ENCODE measurements at places on chromosomes 6 and 20.

GRCh38 chr6:151254451-151255081 is 14.8 kb downstream of the AKAP12 start:
- no peak for DNase-seq

- DNase-seq, result peak; percentile 94
These were observed at the start of gene DDRGK1 for GRCh38 chr20:3204124-3204794. DDRGK1 (minus strand) TSS chr20:3204682; CDS start chr20:3204627, 55 bp downstream.

DNA sequence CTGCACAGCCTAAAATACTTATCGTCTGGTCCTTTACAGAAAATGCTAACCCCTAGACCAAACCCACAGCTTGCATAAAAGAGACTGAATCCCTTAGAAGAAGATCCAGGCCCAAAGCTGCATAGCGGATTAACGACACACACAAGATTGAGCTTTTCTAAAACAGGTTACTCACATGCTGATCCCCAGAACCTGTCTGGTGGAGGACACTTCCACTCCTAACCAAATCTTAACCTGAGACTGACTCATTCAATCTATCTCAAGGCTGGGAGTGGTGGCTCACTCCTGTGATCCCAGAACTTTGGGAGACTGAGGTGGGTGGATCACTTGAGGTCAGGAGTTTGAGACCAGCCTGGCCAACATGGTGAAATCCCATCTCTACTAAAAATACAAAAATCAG is 2.8 kb upstream of the SLPI start:
- no peak for DNase-seq

DNA sequence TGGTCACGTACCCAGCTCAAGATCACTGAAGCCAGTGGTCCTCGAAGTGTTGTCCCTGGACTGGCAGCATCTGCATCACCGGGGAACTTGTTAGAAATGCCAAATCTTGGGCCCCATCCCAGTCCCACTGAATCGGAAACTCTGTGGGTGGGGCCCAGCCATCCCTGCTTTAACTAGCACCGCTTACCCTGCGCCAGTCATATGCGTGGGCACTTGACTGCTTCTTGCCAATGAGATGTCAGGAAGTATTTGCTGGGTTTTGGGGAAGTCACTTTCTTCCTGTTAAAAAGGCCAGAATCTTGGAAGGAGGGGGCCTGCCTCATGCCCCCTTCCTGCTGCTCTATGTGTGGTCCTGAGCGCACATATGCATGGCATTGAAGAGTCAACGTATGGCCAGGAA is 11.7 kb upstream of the SULF2 start:
- no peak for DNase-seq

GRCh38 chr20:54078296-54078984 is 8.0 kb upstream of the BCAS1 start:
- DNase-seq, result peak; percentile 27

GRCh38 chr20:24991897-24992486 is 559 bp downstream of the APMAP start:
- no peak for DNase-seq

- DNase-seq, result no peak
These were observed 5.3 kb downstream of the ZBTB24 start for GRCh38 chr6:109477725-109478124.

DNA sequence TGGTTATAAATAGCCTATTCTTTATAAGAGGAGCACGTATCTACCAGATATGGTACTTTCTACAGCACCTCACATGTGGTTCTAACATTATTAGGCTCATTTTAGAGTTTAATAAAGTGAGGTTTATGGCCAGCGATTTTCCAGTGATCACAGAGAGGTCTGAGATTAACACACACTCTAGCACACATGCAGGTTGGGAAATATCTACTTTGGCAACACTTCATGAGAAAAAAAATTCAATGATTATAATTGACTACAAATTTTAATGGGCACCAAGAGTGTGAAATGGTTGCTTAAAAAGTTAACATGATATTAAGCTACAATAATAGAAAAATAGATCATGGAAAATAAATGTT is 693 bp upstream of the KLHL31 start:
- no peak for DNase-seq

GRCh38 chr6:119333707-119334295 is 15.8 kb downstream of the MAN1A1 start:
- DNase-seq, result peak; percentile 50

DNA sequence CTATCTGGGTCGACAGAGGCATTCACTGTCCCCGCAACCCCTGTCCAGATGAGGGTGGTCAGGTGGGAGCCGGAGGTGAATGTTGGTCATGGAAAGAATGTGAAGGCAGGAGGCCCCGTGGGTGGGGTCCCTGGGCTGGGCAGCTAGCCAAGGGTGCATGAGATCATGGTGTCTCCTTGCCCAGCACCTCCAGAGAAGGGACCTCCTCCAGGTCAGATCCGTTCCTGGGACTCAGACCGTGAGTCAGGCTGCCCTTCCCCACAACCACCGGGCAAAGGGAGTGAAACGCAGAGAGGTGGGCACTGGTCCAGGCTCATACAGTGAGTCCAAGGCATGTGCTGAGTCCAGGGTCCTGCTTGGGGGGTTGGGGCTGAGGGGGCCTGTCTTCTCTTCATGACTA is 3.5 kb downstream of the FOXS1 start:
- DNase-seq, result no peak

DNA sequence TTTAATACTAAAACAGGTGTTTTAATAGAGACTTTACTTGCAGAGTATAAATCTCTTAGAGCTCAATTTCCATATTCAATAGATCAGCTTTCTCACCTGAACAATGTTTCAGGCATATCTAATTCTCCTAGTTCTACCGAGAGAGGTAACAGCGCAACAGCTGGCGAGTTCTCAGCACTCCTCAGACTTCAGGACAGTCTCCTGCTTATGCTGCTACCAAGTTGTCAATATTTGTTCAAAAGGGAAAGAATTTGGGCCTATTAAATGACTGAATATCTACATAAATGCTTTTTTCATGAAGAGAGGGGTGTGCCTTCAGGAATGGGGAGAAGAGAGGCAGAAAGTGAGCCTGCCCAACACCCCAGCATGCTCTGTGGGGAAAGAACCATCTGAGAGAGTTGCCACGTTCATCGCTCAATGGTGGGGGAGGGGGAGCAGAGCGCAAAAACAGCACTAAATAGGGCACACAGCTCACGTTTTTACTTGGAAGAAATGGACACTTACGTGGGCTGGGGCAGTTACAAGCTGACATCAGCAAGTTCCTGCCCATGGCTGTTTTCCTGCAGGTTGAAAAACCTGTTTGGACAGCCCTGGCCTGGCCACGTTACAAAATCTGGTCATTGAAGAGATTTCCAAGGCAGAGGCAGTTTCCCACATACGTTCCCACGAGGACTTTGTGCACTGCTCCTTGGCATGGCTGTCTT is 38.0 kb downstream of the EZR start:
- DNase-seq, result no peak

DNA sequence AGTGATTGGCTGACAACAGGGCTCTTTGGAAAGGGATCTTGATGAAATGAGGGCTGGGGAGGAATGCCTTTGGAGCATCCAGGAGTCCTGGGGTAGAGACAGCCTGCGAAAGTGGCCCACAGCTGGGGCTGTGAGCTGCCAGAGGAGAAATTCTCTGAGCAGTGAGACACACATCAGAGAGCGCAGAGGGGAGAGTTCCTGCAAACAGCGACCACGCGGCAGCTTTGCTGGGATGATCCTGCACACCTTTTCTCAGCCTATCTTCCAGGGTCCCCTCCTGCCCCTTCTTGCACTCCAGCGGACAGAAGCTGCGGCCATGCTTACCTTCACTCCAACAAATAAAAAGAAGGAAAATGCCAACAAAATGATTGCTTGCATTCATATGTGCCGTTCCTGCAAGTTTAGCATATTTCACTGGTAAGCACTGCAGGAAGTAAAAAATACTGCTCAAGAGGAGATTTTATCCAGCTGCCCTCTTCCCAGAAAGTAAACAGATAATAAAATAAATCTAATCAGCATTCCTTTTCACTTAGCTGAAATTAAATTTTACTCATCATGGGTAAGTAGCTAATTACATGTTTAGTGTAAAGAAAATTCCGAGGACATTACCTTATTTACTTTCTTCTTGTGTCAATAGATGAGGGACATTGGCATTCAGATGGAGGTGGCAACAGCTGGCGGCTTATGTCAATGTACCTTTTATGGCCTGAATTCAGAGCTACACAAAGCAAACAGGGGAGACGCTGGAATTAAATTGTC is 339.9 kb upstream of the ARID1B start:
- DNase-seq, result no peak

DNA sequence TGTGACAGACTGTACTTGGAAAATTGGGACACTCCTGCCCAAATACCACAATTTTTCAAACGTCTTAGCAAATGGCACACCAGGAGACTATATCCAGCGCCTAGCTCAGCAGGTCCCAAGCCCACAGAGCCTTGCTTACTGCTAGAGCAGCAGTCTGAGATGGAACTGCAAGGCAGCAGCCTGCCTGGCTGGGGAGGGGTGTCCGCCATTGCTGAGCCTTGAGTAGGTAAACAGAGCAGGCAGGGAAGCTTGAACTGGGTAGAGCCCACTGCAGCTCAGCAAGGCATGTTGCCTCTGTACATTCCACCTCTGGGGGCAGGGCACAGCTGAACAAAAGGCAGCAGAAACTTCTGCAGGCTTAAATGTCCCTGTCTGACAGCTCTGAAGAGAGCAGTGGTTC is 1003.3 kb upstream of the MAP3K7 start:
- no peak for DNase-seq

- no peak for DNase-seq
These were observed 9.7 kb downstream of the MDC1 start for GRCh38 chr6:30707281-30707850.

DNA sequence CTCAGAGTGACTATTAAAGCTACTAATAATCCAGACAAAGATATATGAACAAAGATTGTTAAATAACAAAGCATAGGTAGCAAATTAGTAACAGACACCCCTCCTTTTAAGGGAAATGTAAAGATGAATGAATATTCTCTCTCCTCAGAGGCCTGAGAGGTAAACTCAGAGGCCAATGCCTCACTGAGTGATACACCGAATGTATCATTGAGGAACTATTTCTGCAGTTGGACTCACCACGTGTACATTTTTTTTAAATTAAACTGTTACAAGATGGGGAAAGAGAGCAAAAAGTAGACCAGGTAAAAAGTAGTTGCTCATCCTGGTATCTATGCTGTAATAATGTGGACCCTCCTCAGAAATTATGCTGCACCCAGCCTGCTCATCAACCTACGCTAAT is 72.3 kb upstream of the IPCEF1 start:
- no peak for DNase-seq

GRCh38 chr6:169529931-169530751 is 171.7 kb downstream of the WDR27 start:
- DNase-seq, result no peak

GRCh38 chr6:44194326-44194725 is 22.4 kb upstream of the MYMX start:
- DNase-seq, result no peak

GRCh38 chr6:42136508-42137193 is 5.8 kb downstream of the C6orf132 start:
- DNase-seq, result peak; percentile 86

- no peak for DNase-seq
These were observed 233.5 kb upstream of the QKI start for GRCh38 chr6:163180874-163181541.

GRCh38 chr6:155050311-155050710 is 55.2 kb downstream of the TIAM2 start:
- no peak for DNase-seq

GRCh38 chr20:64025826-64026412 is 10.1 kb upstream of the C20orf204 start:
- no peak for DNase-seq

GRCh38 chr6:10278746-10279145 is 136.1 kb downstream of the TFAP2A start:
- DNase-seq, result no peak

DNA sequence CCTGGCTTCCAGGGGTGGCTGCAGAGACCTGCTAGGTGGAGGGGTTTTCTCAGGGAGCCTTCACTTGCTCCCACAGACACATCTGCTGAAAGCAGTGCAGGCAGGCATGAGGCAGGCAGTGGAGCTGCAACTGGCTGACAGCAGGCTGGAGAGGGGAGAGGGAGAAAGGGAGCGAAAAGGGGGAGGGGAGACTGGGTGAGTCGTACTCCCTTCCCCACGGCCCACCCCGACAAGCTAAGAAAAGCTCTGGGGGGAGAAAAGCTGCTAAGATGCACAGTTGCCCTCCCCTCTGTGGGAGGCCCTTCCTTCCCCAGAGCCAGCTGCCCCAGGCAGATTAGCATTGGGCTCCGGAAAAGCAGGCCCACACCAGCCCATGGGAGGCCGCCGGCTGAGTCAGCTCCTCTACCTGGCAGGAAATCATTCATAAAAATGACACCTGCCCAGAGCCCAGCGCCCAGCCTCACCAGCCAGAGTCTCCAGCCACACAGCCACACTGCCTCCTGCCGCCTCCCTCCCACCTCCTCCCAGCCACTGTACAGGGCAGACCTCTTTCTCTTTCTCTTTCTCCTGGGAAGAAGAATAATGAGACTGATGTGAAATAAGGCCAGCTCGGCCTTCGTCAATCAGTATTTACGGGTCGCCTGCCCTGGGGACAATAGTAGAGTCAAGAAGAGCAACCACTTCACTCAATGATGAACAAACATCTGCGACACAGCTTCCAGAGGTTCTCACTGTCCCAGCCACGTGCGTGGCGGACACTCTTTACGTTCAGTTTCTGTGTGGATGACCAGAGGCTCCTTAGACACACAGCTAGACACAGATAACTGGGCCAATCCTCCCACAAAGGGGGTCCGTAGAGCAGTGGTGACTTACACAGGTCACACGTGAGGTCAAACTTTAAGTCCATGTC is 7.7 kb upstream of the C20orf203 start:
- DNase-seq, result no peak

DNA sequence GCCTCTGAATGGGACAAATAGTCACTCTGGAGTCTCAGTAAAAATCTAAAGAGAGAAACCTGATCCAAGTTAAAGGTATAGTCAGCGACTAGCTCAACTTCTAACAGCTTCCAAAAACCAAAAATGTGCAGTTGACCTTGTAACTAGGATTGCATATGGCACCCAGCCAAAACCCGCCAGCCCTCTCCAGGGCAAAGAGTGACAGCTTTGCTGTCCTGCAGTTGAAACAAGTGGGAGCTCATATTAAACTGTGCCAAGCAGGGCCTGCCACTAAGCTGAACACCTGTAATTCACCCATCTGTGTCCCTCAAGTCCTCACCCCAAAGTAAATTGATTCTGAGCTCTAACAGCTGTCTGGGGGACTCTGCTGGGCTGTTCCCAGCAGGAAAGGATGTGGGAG is 695.3 kb downstream of the MAFB start:
- no peak for DNase-seq

DNA sequence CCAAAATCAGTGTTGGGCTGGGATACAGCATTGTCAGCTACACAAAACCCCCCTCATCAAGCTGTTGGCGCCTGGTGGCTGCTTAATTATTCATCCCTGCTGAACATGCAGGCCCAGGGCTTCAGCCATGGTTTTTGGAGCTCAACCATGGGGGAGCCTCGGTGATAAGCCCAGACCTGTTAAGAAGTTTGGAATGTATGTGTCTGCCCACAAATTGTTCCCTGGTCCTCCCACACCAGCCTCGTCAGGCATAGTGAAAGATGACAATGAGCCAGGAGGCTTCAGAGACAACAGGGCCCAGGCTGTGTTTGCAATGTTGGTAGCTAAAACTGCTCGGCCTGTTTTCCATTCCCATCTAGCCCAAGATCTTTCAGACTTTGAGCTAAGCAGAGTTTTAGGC is 34.8 kb upstream of the SIRPA start:
- DNase-seq, result no peak

- no peak for DNase-seq
These were observed 32.1 kb upstream of the PNRC1 start for GRCh38 chr6:89048288-89048923.

GRCh38 chr6:87115402-87116135 is 20.7 kb upstream of the CGA start:
- peak; percentile 30 for DNase-seq

- DNase-seq, result no peak
These were observed 1.7 kb upstream of the SLC22A2 start for GRCh38 chr6:160260367-160260766.
